ENCODE measurements at places on chromosomes 7 and 10.

DNA sequence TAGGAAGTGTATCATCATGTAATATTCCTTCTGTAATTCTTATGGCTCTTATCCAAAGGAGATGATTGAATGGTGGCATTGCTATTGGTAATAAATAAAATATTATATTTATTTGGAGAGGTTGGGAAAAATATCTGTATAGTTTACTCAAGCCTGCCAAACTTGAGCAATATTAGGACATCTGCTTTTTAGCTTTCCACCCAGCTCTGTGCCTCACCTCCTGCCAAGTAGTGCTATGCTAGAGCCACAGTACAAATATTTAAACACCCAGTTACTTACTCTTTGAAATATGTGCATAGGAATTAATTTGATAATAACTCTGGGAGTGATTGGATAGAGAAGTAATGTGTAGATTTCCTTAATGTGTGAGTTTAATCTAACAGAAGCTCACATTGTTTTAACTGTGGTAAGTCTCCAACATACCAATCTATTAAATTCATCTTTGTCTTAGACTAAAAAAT lies 129.2 kb downstream of the BBS9 start:
- H3K27ac ChIP-seq = no peak overlapping the region
- no peaks in the 10 kb centered on the region for H3K27me3 ChIP-seq
- H3K36me3 ChIP-seq = no peaks in the 10 kb centered on the region
- no peak for DNase-seq
- no peaks in the 10 kb centered on the region for H3K4me1 ChIP-seq

GRCh38 chr10:63711867-63712716 lies 190.9 kb downstream of the REEP3 start:
- no peaks in the 10 kb centered on the region for H3K27me3 ChIP-seq
- H3K36me3 ChIP-seq = no peaks in the 10 kb centered on the region

DNA sequence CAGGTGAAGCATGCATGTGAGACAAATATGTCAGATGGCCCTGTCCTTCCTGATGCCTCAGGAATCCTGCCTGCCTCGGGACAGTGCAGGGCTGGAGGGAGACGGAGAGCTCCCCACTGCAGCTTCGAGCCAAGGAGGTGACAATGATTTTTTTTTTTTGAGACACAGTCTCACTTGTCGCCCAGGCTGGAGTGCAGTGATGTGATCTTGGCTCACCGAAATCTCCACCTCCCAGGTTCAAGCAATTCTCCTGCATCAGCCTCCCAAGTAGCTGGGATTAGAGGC lies 68.8 kb downstream of the OAT start:
- no peaks in the 10 kb centered on the region for H3K36me3 ChIP-seq
- no peak overlapping the region for H3K27ac ChIP-seq
- DNase-seq = no peak
- peaks cover 6% of the 10 kb centered on the region for H3K4me1 ChIP-seq
- H3K27me3 ChIP-seq = peaks cover 3% of the 10 kb centered on the region

DNA sequence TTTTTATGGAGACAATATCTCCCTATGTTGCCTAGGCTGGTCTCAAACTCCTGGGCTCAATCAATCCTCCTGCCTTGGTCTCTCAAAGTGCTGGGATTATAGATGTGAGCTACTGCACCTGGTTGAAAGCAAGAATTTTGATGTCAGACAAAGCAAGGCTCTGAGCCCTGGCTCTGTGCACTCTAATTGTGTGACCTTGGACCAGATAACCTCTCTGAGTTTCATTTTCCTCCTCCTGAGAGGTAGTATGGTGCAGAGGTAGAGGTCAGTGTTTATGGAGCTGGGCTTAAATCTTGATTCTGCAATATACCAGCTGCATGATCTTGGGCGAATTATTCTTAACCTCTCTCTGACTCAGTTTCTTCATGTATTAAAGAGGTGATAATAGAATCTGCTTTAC lies 31.4 kb upstream of the SLC26A3 start:
- H3K4me1 ChIP-seq = no peaks in the 10 kb centered on the region
- no peak overlapping the region for H3K27ac ChIP-seq
- no peak for DNase-seq
- H3K36me3 ChIP-seq = no peaks in the 10 kb centered on the region
- peaks cover 4% of the 10 kb centered on the region for H3K27me3 ChIP-seq
- H3K4me3 ChIP-seq = no peak overlapping the region

DNA sequence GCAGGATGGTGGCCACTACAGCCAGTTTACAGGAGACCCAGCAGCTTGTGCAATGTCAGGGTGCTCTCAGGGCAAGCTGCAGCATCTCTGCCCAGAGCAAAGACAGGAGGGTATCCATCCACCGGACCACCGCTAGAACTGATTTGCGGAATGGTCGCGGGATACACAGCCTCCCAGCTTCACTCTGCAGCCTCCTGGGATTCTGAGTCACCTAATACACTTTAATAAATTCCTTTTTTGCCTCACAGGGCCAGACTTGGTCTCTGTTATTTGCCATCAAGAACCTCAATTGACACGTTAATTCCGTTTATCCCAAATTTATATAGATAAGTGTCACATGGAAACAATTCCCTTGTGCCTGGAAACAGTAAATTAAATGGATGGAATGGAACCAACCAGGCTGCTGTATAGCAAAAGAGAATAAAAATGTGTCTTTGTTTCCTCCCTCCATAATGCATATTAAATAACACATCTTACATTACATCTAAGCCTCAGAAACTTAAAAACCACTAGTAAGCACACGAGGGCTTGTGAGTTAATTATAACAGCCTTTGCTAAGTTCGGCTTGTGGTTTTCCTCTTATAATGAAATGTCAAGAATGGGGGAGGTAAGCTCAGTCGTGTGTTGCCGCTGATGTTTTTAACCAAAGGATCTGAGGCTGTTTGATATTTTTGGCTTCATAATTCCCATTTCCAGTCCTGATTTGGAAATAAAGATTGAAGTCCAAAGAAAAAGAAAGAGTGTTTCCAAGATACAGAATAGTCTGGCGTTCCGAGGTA lies 52.1 kb downstream of the ADRB1 start:
- H3K36me3 ChIP-seq = no peaks in the 10 kb centered on the region
- H3K4me3 ChIP-seq = no peak overlapping the region
- H3K4me1 ChIP-seq = peaks cover 5% of the 10 kb centered on the region
- no peak overlapping the region for H3K27ac ChIP-seq
- no peak for DNase-seq

GRCh38 chr10:490256-490655 lies 199.2 kb downstream of the DIP2C start:
- H3K27ac ChIP-seq = no peak overlapping the region
- H3K27me3 ChIP-seq = no peaks in the 10 kb centered on the region
- no peaks in the 10 kb centered on the region for H3K36me3 ChIP-seq
- H3K4me1 ChIP-seq = peaks cover 5% of the 10 kb centered on the region

DNA sequence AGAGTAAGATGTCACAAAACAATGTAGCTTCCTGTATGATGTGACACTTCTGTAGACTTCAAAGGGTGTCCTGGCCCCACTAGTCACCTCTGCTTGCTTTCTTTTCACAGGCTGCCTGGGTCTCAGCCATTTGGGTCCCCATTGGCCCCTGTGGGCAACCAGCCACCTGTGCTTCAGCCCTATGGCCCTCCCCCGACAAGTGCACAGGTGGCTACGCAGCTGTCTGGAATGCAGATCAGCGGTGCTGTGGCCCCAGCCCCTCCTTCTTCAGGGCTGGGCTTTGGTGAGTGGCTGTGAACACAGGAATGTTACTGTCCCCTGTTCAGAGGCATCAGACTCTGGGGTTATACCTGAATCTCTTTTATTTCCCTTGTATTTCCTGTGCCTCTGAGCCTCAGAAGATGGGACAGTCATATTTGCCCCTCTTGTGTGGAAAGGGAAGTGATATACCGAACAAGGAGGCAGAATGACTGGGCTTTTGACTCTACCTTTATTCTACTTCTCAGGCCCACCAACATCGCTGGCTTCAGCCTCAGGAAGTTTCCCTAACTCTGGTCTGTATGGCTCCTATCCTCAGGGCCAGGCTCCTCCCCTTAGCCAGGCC lies 15.4 kb downstream of the SEC24C start:
- no peak overlapping the region for H3K4me3 ChIP-seq
- peaks cover 81% of the 10 kb centered on the region for H3K36me3 ChIP-seq
- H3K27ac ChIP-seq = peak overlapping the region; percentile 77
- H3K27me3 ChIP-seq = no peaks in the 10 kb centered on the region
- H3K4me1 ChIP-seq = peaks cover 17% of the 10 kb centered on the region

- no peaks in the 10 kb centered on the region for H3K36me3 ChIP-seq
- H3K4me3 ChIP-seq = peak overlapping the region; percentile 97
- H3K27ac ChIP-seq = peak overlapping the region; percentile 91
- no peak for DNase-seq
- peaks cover 33% of the 10 kb centered on the region for H3K4me1 ChIP-seq
These were observed 281 bp upstream of the EXOC6 start for GRCh38 chr10:92848037-92848440.

DNA sequence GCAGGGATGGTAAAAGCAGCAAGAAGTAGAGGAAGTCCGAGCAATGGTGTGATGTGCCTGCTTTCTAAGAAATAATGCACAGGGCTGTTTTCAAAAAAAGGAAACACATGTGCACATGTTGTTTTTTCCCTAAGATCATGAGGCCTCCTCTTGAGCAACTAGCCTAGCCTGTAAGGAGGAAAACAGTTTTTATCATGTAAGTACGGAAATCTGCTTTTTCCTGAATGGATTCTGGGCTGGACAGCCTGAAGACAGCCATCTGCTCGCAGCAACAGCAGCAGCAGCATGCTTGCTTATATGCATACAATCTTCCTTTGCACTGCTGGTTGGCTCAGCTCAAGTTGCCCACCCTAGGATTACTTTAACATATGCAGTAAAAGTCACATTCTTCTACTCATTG lies 87.1 kb downstream of the HIBADH start:
- H3K36me3 ChIP-seq = no peaks in the 10 kb centered on the region
- no peaks in the 10 kb centered on the region for H3K27me3 ChIP-seq
- H3K4me1 ChIP-seq = no peaks in the 10 kb centered on the region
- no peak for DNase-seq
- H3K27ac ChIP-seq = no peak overlapping the region

GRCh38 chr10:100008142-100008522 lies 1.6 kb downstream of the DNMBP start:
- H3K4me1 ChIP-seq = peaks cover 44% of the 10 kb centered on the region
- DNase-seq = no peak
- H3K27ac ChIP-seq = no peak overlapping the region
- no peaks in the 10 kb centered on the region for H3K27me3 ChIP-seq
- H3K36me3 ChIP-seq = no peaks in the 10 kb centered on the region

DNA sequence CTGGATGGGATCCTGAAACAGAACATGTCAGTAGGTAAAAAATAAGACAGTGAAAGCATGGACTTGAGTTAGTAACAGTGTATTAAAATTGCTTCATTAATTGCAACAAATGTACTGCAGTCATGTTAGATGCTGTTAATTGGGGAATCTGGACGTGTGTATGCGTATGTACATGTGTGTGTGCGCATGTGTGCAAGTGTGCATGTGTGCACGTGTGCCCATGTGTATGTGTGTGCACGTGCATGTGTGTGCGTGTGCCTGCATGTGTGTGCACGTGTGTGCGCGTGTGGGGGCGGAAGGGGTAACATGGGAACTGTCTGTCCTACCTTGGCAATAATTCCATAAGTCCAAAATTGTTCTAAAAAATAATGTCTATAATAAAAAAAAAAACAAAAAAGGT lies 67.3 kb downstream of the SMURF1 start:
- H3K36me3 ChIP-seq = no peaks in the 10 kb centered on the region
- DNase-seq = no peak
- no peak overlapping the region for H3K27ac ChIP-seq
- H3K4me3 ChIP-seq = no peak overlapping the region
- peaks cover 29% of the 10 kb centered on the region for H3K4me1 ChIP-seq

- H3K27me3 ChIP-seq = peaks cover 30% of the 10 kb centered on the region
- H3K36me3 ChIP-seq = no peaks in the 10 kb centered on the region
- H3K4me3 ChIP-seq = peak within 1 kb of the TSS; percentile 53
These were observed at the start of gene WNT2 for GRCh38 chr7:117322741-117323304. TSS of gene WNT2 (minus strand) at chr7:117323058. CDS start at chr7:117322989, 69 bp downstream.

DNA sequence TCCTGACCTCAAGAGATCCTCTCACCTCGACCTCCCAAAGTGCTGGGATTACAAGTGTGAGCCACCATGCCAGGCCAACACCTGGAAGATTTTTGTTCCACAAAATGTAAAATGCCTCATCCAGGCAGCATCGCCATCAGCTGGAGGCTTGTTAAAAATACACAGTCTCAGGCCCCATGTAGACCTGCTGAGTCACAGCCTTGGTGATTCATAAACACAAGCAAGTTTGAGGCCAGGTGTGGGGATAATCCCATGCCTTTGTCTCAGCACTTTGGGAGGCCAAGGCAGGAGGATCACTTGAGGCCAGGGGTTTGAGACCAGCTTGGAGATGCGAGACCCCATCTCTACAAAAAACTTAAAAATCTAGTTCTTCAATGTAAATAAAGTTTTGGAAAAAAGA lies 49.1 kb upstream of the FOXK1 start:
- no peak overlapping the region for H3K4me3 ChIP-seq
- H3K27ac ChIP-seq = no peak overlapping the region
- H3K36me3 ChIP-seq = no peaks in the 10 kb centered on the region
- H3K4me1 ChIP-seq = peaks cover 14% of the 10 kb centered on the region
- no peak for DNase-seq

DNA sequence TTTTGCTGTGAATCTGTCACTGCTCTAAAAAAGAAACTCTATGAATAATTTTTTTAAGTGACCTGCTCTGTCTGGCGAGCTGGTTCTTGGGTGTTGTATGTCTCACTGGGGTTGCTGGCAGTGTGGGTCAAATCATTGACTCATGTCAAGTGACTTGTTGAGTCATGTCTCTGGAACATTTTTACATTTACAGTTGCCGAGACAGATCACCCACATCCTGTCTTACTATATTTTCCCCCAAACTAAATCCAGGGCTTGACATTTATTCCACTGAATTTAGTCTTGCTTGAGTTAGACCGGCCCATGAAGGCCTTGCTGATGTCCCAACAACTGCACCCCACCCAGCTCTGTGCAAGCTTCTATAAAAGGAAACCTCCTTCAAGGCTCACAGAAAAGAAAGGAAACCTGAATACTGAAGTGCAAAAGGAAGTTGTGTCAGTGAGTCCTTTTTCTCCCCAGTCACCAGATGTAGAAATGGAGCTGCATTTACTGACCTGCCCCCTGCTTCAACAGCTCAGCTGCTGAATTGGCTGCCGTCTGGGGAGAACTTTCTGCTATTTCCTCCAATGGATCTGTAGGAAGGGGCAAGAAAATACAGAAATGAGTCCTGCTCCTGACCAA lies 290.3 kb downstream of the TNS3 start:
- no peak for DNase-seq
- H3K4me3 ChIP-seq = no peak overlapping the region
- peak overlapping the region; percentile 7 for H3K27ac ChIP-seq

GRCh38 chr7:29122081-29122480 lies 24.3 kb downstream of the CPVL start:
- H3K27ac ChIP-seq = no peak overlapping the region
- H3K4me1 ChIP-seq = no peaks in the 10 kb centered on the region
- no peaks in the 10 kb centered on the region for H3K27me3 ChIP-seq
- no peak overlapping the region for H3K4me3 ChIP-seq
- H3K36me3 ChIP-seq = no peaks in the 10 kb centered on the region

- H3K4me3 ChIP-seq = no peak overlapping the region
- H3K4me1 ChIP-seq = no peaks in the 10 kb centered on the region
- no peak overlapping the region for H3K27ac ChIP-seq
- no peaks in the 10 kb centered on the region for H3K27me3 ChIP-seq
These were observed 391.4 kb upstream of the ETV1 start for GRCh38 chr7:14380881-14381280.

- peaks cover 18% of the 10 kb centered on the region for H3K4me1 ChIP-seq
- no peak overlapping the region for H3K4me3 ChIP-seq
- H3K27ac ChIP-seq = no peak overlapping the region
These were observed 89.0 kb upstream of the PIP4K2A start for GRCh38 chr10:22803261-22803885.
